Keratinocyte (primary cell): ENCODE measurements at places on chromosomes 13 and 19. TPM values are rescaled to one million over a fixed set of nuclear protein-coding genes. Genes with fewer than 3 reads are reported as not detected.

- no peaks in the 10 kb centered on the region for H3K27me3 ChIP-seq
- DNase-seq, result no peak
- H3K4me3 ChIP-seq, result peak overlapping the region; percentile 64
- peak overlapping the region; percentile 58 for H3K27ac ChIP-seq
- peaks cover 13% of the 10 kb centered on the region for H3K4me1 ChIP-seq
Measured at GRCh38 chr13:114130837-114131582, 1.4 kb downstream of the RASA3 start.

RUVBL2 gene
- polyA plus RNA-seq, result 126 to 162 TPM (median 141 TPM) in 3 replicates

PSG6 gene
- polyA plus RNA-seq, result 0.40 to 0.82 TPM (median 0.45 TPM) in 3 replicates

GRCh38 chr19:19366434-19367396 is 38.8 kb upstream of the GATAD2A start:
- H3K27me3 ChIP-seq, result no peaks in the 10 kb centered on the region
- no peak overlapping the region for H3K27ac ChIP-seq

SOX1 gene
- polyA plus RNA-seq, result not detected in 3 replicates

- H3K27ac ChIP-seq, result peak overlapping the region; percentile 47
- H3K36me3 ChIP-seq, result peaks cover 2% of the 10 kb centered on the region
- H3K27me3 ChIP-seq, result no peaks in the 10 kb centered on the region
- peaks cover 14% of the 10 kb centered on the region for H3K4me1 ChIP-seq
- DNase-seq, result no peak
Measured at GRCh38 chr19:49056101-49056901, 1.2 kb downstream of the CGB7 start.

DNA sequence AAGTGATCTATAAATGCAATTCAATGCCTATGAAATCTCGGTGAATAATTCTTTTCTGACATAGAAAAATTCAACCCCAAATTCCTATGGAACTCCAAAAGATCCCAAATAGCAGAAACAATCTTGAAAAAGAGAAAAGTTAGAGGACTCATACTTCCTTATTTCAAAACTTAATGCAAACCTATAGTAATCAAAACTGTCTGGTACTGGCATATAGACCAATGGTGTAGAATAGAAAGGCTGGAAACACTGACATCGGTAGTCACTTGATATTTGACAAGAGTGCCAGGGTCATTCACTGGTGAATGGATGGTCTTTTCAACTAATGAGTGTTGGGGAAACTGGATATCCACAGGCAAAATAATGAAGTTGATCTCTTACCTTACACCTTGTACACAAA is 637.1 kb upstream of the PCDH9 start:
- no peaks in the 10 kb centered on the region for H3K27me3 ChIP-seq
- H3K4me3 ChIP-seq, result no peak overlapping the region
- no peaks in the 10 kb centered on the region for H3K4me1 ChIP-seq
- H3K27ac ChIP-seq, result no peak overlapping the region

- no peak overlapping the region for H3K4me3 ChIP-seq
- no peak for DNase-seq
- H3K4me1 ChIP-seq, result no peaks in the 10 kb centered on the region
- H3K27ac ChIP-seq, result no peak overlapping the region
- H3K36me3 ChIP-seq, result no peaks in the 10 kb centered on the region
- no peaks in the 10 kb centered on the region for H3K27me3 ChIP-seq
Measured at GRCh38 chr19:5124111-5124855, 155.4 kb downstream of the KDM4B start.

- H3K4me3 ChIP-seq, result no peak overlapping the region
- H3K27ac ChIP-seq, result no peak overlapping the region
- H3K36me3 ChIP-seq, result no peaks in the 10 kb centered on the region
- H3K4me1 ChIP-seq, result no peaks in the 10 kb centered on the region
- peaks cover 2% of the 10 kb centered on the region for H3K27me3 ChIP-seq
- no peak for DNase-seq
Measured at GRCh38 chr19:13665125-13665905, 99.0 kb upstream of the MRI1 start.

GRCh38 chr19:28980236-28980868 is 232.6 kb downstream of the UQCRFS1 start:
- no peaks in the 10 kb centered on the region for H3K27me3 ChIP-seq
- H3K27ac ChIP-seq, result no peak overlapping the region
- no peak overlapping the region for H3K4me3 ChIP-seq
- DNase-seq, result no peak
- no peaks in the 10 kb centered on the region for H3K36me3 ChIP-seq

ZNF177 gene
- 0.53 to 2.2 TPM (median 2.0 TPM) in 3 replicates for polyA plus RNA-seq

DNA sequence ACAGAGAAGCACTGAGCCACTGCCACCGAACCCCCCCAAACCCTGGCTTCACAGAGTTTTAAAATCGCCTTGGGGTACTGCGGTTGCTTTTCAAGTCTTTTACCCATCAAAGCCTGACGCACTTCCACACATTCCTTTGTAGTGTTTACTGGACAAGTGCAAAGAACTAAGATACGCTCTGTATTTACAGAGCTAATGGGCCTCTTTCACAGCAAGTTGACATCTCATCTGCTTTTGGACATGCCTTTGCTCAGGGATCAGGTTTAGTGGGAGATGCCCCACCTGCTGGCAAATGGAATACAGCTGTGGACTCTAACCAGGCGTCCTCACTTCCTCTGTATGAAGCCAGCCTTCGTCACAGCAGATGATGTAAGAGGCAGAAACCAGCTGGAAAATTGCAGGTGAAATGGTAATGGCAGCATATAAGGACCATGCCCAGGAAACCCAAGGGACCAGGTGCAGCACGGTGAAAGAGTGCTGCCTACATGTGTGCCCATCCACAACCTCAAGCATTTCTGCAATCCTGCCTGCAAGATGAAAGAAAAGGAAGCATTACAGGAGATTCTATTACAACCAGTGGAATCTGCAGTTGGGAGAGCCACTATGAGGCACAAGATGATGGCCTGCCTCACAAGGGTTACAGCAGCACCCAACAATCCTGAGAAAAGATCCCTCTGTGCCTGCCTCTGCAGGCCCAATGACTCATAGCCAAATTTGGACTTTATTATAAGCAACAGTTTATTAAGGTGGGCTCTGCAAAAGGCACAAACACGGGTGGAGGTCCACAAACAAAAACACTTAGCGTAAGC is 34.7 kb downstream of the BRD4 start:
- DNase-seq, result no peak
- H3K4me3 ChIP-seq, result no peak overlapping the region
- H3K27ac ChIP-seq, result peak overlapping the region; percentile 78
- no peaks in the 10 kb centered on the region for H3K27me3 ChIP-seq

GRCh38 chr19:1858412-1859081 is 4.8 kb downstream of the KLF16 start:
- H3K27me3 ChIP-seq, result no peaks in the 10 kb centered on the region
- H3K27ac ChIP-seq, result no peak overlapping the region
- H3K4me3 ChIP-seq, result no peak overlapping the region
- H3K4me1 ChIP-seq, result peaks cover 67% of the 10 kb centered on the region

FXYD7 gene
- 0.36 TPM in 1 of 3 replicates, not detected in the others for polyA plus RNA-seq

GRCh38 chr19:10104665-10105508 is 1.3 kb upstream of the PPAN start:
- no peaks in the 10 kb centered on the region for H3K27me3 ChIP-seq
- H3K36me3 ChIP-seq, result peaks cover 14% of the 10 kb centered on the region
- peaks cover 12% of the 10 kb centered on the region for H3K4me1 ChIP-seq

GRCh38 chr13:103273825-103274224 is 207.6 kb upstream of the SLC10A2 start:
- H3K4me3 ChIP-seq, result no peak overlapping the region
- no peaks in the 10 kb centered on the region for H3K36me3 ChIP-seq

- H3K4me1 ChIP-seq, result peaks cover 14% of the 10 kb centered on the region
- H3K36me3 ChIP-seq, result no peaks in the 10 kb centered on the region
- no peak overlapping the region for H3K27ac ChIP-seq
- H3K27me3 ChIP-seq, result peaks cover 14% of the 10 kb centered on the region
- H3K4me3 ChIP-seq, result no peak overlapping the region
Measured at GRCh38 chr13:24159357-24159756, 1.2 kb upstream of the SPATA13 start.

ELAVL3 gene
- polyA plus RNA-seq, result not detected in 3 replicates

DENND1C gene
- polyA plus RNA-seq, result 0.09 to 0.13 TPM in 2 of 3 replicates, not detected in the other

DNA sequence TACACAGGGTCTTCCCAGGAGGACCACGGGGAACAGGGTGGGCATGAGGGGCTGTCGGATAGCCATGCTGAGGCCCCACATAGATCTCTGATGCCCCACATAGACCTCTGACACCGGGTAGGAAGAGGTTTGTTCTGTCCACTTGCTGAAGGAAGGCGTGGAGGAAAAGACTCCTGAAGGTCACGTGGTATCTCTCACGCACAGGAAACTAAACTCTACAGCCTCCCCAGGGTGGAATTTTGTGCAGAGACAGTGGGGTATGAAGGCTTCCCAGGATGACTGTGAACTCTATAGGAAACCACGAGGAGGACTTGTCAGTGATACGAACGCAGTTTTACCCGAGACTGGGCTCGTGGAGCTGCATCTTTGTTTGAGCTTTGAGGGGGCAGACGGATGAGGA is 2.8 kb downstream of the EVI5L start:
- H3K4me3 ChIP-seq, result peak overlapping the region; percentile 36
- DNase-seq, result no peak
- peaks cover 39% of the 10 kb centered on the region for H3K4me1 ChIP-seq
- H3K36me3 ChIP-seq, result no peaks in the 10 kb centered on the region
- H3K27me3 ChIP-seq, result no peaks in the 10 kb centered on the region
- peak overlapping the region; percentile 99 for H3K27ac ChIP-seq

- DNase-seq, result no peak
- H3K4me3 ChIP-seq, result no peak overlapping the region
- H3K36me3 ChIP-seq, result no peaks in the 10 kb centered on the region
- H3K27ac ChIP-seq, result no peak overlapping the region
Measured at GRCh38 chr13:27878274-27878673, 41.5 kb upstream of the PDX1 start.

DNA sequence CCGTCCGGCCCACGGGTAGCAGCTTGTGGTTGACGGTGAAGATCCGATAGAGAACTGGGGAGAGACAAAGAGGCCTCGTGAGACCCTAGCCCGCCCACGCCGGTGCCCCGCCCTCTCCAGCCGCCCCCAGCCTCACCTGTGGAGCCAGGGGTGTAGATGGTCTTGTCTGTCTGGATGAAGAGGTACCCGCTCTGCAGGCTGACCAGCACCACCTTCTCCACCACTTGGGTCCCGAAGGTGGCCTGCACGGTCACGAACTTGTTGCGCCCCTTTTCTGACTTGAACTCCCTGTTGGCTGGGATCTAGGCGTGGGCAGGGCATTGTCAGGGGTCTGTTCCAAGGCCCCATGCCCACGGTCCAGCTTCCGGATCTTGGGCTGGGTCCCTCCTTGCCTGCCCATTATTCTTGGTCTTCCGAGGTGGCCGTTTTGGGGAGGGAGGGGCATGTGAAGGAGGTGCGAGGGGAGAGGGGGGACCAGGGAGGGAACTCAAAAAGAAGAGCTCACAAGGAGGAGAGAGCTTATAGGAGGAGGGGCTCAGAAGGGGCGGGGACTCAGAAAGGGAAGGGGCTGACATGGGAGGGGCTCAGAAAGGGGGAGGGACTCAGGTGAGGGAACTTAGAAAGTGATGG is 2.2 kb downstream of the C3 start:
- no peak for DNase-seq
- H3K36me3 ChIP-seq, result no peaks in the 10 kb centered on the region
- H3K4me1 ChIP-seq, result peaks cover 14% of the 10 kb centered on the region
- H3K27ac ChIP-seq, result no peak overlapping the region

DNA sequence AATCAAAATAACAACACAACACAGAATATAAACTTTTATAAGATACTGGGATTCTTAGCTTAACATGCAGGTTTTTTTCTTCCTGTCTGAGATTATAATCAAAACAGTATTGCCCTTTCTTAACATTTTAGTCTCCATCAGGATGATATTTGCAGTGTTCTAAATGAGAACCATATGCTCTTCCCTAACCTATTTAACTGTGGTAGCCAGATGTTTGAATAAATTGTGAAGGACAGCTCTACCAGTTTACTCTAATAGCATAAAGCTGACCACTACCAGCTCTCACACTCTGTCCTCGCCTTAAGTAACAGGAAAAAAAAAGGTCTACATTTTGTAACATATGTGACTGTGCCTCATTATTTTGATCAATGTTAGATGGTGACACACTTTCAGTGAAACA is 618.7 kb upstream of the SGCG start:
- no peaks in the 10 kb centered on the region for H3K4me1 ChIP-seq
- H3K36me3 ChIP-seq, result no peaks in the 10 kb centered on the region
- no peak overlapping the region for H3K27ac ChIP-seq

- no peaks in the 10 kb centered on the region for H3K27me3 ChIP-seq
- no peak for DNase-seq
- no peaks in the 10 kb centered on the region for H3K36me3 ChIP-seq
Measured at GRCh38 chr19:29372091-29372415, 153.7 kb upstream of the VSTM2B start.

- no peaks in the 10 kb centered on the region for H3K36me3 ChIP-seq
- no peak overlapping the region for H3K4me3 ChIP-seq
- no peaks in the 10 kb centered on the region for H3K4me1 ChIP-seq
- no peaks in the 10 kb centered on the region for H3K27me3 ChIP-seq
Measured at GRCh38 chr13:80584785-80585184, 243.9 kb upstream of the SPRY2 start.

DNA sequence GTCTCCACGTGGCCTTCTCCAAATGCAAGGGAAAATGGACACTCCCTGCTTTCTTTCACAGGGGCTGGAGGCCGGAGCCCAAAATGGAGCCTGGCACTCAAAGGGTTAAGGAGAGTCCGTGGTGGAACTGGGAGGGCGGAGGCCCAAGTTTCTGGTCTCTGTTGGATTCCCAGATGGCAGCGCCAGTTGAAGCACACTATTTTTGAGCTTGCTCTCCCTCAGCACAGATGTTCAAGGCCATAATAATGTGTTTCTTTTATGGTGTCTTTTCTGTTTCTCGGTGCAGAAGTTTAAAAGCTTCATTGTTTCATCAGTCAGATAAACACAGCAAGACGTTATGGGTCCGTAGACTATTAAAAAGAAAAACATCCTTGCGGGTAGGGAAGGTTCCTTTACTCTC is 67.6 kb downstream of the TNFRSF19 start:
- no peak for DNase-seq
- no peak overlapping the region for H3K4me3 ChIP-seq
- no peaks in the 10 kb centered on the region for H3K36me3 ChIP-seq
- no peak overlapping the region for H3K27ac ChIP-seq
